ENCODE measurements at places on chromosomes 2 and 18.

- DNase-seq, result no peak
Observed at GRCh38 chr2:172431463-172431862, 4.1 kb downstream of the ITGA6 start.

GRCh38 chr2:8539743-8540551 is 141.9 kb upstream of the ID2 start:
- no peak for DNase-seq

GRCh38 chr2:53170466-53170865 is 597.1 kb upstream of the CHAC2 start:
- DNase-seq, result no peak

DNA sequence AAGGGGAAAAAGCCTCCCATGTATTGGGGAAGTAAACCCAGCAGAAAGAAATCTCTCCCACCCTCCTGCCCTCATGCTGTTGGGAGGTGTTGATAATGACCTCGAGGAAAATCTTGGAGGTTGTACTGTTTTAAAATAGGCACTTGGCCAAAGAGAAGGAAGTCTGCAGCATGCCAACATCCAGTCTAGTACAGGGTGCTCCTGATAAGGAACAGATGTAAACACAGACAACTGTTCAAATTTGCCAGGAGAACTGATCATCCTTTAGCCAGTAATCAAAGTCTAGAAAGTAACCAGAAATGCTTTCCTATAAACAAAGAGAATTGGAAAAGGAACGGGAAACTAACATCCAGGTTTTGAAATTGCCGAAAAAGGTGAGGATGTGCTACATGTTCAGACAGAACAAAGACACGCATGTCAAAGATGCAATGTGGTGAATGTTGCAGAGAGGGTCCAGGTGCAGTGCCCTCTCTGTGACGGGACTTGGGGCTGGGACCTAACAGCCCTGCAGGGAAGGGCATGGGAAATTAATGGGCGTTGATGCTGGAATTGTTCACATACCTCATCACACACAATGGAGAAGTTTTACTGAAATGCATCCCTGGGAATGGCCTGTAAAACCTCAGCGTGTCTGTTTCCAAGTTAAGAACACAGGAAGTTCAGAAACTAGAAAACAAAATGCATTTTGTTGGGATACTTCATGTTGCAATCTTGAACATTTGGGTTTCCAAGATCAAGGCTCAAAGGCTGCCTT is 125.7 kb upstream of the RND3 start:
- DNase-seq, result no peak

DNA sequence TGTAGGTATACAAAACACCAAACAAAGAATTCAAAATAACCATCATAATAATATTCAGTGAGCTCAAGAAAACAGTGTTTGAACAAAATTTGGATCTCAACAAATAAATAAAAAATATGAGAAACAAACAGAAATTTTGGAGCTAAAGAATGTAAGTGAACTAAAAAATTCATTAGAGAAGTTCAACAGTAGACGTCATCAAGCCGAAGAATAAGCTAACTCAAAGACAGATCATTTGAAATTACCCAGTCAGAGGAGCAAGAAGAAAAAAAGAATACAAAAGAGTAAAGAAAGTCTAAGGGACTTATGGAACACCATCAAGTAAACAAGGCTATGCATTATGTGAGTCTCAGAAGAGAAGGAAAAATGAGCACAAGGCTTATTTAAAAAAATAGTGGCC is 16.6 kb upstream of the SPP2 start:
- no peak for DNase-seq

DNA sequence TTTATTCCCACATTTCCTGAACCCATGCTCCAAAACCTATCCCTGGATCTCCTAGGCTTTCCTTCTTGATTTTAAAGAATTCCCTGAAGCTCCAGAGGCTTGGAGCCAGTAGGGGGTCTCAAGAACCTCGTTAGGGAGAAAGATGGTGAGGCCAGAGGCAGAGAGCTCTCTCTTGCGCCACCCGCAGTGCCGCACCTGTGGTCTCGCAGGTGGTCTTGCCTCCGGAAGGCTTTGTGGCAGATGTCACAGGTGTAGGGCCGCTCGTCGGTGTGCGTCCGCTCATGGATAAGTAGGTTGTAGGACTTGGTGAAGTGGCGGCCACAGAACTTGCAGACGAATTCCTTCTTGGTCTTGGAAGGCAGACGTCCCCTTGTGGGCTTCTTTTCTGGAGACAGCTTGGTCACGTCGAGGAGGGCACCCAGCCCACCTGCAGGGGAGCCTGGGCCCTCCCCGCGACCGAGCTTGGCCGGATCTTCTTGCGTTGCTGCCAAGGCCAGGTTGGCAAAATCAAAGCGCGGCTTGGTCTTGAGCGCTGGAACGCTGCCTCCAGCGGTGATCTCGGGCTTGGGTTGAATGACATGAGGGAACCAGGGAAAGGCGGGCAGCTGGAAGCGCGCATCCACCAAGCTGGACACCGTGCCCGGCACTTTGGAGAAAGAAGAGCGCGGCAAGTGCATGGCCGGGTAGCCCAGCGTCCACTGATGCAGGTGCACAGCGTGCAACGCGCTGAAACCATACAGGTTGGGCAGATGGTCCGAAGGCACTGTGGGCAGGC is 5.3 kb downstream of the OSR1 start:
- no peak for DNase-seq

GRCh38 chr18:59087391-59087790 is 52.3 kb upstream of the SEC11C start:
- no peak for DNase-seq

DNA sequence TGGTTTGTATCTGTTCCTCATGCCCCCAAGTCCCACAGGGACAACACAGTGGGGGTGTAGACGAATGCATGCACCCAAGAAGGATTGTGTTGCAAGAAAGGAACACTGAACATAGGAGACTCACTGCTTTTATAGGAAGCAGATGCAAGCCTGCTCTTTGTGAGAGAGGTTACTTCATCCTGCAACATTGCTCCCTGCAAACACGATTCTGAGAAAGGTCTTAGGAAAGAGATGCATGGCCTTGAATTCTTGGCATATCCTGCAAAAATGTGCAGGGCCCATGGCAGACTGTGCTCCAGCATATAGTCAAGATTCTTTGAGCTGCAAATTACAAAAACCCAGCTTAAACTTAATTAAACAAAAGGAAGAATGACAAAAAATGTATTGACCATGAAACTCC is 312.2 kb upstream of the MGAT5 start:
- no peak for DNase-seq

DNA sequence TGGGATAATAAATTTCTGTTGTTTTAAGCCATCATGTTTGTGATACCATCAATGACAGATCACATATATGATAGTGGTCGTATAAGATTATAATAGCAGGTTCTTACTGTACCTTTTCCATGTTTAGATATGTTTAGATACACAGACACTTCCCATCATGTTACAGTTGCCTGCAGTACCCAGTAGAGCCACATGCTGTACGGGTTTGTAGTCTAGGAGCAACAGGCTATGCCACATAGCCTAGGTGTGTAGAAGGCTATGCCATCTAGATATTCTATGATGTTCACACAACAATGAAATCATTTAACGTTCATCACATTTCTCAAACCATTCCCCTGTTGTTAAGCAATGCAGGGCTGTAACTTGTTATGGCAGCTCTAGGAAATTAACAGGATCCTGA is 132.9 kb upstream of the SH3BP4 start:
- no peak for DNase-seq

DNA sequence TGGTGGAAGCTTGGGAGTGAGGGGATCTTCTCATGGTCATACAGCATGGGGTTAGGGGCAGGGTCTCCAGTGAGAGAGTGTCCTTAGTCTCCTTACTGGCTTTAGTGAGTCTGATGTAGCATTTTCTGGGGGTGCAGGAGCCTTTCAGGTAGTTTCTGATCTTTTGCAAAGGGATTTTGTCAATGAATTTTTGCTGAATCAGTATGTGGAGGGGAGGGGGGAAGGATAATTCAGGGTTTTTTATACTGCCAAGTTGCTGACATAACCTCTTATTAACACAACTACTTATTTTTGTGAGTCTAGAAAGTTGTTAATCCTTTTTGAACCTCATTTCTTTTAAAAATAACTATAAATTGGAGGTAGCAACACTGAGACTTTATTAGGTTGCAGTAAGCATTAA is 35.3 kb upstream of the ZDBF2 start:
- no peak for DNase-seq

- no peak for DNase-seq
Observed at GRCh38 chr2:95079199-95079683, 42.4 kb downstream of the MRPS5 start.

- DNase-seq, result no peak
Observed at GRCh38 chr2:15563227-15564100, 2.3 kb upstream of the NBAS start.

DNA sequence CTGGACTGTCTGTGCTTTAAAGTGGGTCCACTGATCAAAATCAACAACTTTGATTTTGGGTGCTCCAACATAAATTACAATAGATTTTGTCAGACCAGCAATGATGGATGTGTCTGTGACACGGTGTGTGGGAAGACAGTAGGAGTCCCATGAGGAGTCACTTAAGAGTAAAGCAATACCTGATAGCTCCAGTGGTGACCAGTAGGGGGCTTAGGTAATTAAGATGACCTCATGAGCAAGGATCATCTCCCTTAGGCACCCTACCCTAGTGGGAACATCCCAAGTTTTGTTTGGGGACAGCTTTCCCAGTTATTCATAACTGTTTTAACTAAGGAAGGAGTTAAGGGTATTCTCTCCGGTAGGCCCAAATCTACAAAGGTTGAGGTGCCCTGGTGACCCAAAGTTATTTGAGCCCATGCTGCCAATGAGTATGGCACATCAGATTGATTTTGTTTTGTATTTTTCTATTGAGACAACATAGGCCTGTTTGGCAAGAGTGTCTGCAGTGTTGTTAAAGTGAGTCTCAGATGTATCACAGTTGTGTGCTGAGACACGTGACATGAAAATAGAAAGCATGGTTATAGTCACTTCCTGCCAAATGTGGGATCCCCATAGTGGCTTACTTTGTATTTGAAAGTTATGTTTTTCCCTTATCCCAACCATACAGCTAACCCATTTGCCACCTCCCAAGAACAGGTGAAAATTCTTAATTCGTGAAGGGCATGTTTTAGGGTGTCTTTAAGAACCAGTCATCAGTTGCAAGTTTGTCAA is 1337.6 kb upstream of the SLC39A10 start:
- DNase-seq, result no peak

GRCh38 chr2:68251855-68252399 is 405 bp downstream of the PPP3R1 start:
- DNase-seq, result no peak

- no peak for DNase-seq
Observed at GRCh38 chr2:217691920-217692666, 310.7 kb downstream of the TNS1 start.

DNA sequence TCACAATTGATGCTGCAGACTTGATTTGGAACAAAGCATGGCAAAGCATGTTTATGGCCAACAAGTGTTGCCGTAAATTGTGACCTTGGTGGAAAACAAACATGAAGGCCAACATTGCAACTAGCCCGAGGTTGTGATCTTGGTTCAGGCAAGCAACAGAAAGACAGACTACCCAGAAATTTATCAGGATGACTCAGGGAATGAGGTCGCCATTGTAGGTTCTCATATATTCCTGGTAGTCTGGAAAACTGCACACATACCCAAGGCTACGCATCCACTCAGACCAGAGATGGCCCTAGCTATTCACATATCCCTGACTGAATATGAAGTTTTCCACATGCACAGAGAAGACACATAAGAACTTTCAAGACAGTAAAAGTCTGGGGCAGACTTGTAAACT is 30.1 kb downstream of the CYP1B1 start:
- DNase-seq, result no peak

GRCh38 chr2:105397953-105398335 is 907 bp downstream of the FHL2 start:
- DNase-seq, result no peak

GRCh38 chr2:222753251-222753824 is 81.9 kb downstream of the MOGAT1 start:
- DNase-seq, result no peak

- DNase-seq, result no peak
Observed at GRCh38 chr2:64770137-64770780, 116.5 kb upstream of the SERTAD2 start.

GRCh38 chr2:84022810-84023431 is 436.2 kb downstream of the SUCLG1 start:
- DNase-seq, result no peak

- DNase-seq, result no peak
Observed at GRCh38 chr18:57426187-57426586, 9.0 kb upstream of the ONECUT2 start.

GRCh38 chr2:179376881-179377280 is 112.2 kb upstream of the SESTD1 start:
- DNase-seq, result no peak

GRCh38 chr2:143229952-143230351 is 100.7 kb downstream of the ARHGAP15 start:
- DNase-seq, result no peak

- no peak for DNase-seq
Observed at GRCh38 chr2:100561191-100561590, 1.6 kb upstream of the PDCL3 start.

- no peak for DNase-seq
Observed at GRCh38 chr18:40259115-40259835, 1695.8 kb upstream of the PIK3C3 start.

GRCh38 chr2:199999166-199999565 is 43.8 kb downstream of the MAIP1 start:
- no peak for DNase-seq

DNA sequence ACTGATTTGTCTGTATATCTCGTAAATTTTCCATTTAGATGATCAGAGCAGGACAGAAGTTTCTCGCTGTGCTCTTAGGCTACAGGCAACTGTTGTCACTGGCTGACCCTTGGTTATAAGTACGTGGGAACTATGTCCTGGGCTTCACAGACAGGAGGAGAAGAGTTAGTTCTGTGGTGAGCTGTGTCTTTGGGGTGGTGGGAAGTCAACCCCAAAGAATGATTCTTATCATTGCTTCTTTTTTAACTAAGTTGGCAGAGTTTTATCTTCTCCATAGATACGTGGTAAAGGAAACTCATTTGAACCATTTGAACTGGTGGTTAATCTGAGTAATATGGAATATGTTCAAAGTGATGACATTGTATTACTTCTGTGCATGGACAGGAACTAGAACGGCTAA is 230.6 kb upstream of the EPAS1 start:
- no peak for DNase-seq

GRCh38 chr2:192029089-192029488 is 165.6 kb downstream of the TMEFF2 start:
- DNase-seq, result no peak

- peak; percentile 36 for DNase-seq
Observed at GRCh38 chr2:178761759-178762371, 45.4 kb downstream of the TTN start.

DNA sequence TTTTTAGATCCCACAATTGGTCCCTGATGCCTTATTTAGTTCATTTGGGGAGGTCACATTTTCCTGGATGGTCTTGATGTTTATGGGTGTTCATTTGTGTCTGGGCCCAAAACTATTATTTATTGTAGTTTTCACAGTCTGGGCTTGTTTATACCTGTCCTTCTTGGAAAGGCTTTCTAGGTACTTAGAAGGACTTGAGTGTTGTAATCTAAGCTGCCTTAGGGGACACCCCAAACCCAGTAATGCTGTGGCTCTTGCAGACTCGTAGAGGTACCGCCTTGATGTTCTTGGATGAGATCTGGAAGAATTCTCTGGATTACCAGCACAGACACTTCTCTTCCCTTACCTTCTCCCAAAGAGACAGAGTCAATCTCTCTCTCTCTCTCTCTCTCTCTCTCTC is 25.0 kb upstream of the ITSN2 start:
- no peak for DNase-seq

- DNase-seq, result no peak
Observed at GRCh38 chr2:53877112-53877511, 17.3 kb upstream of the GPR75 start.
